GOT3 (cell line): ENCODE measurements at places on chromosomes 7 and 10.

- DNase-seq, result no peak
Measured at GRCh38 chr7:143934526-143935325, at the start of gene OR2F2. TSS of gene OR2F2 (plus strand) at chr7:143935233. CDS start at chr7:143935233, 0 bp downstream.

DNA sequence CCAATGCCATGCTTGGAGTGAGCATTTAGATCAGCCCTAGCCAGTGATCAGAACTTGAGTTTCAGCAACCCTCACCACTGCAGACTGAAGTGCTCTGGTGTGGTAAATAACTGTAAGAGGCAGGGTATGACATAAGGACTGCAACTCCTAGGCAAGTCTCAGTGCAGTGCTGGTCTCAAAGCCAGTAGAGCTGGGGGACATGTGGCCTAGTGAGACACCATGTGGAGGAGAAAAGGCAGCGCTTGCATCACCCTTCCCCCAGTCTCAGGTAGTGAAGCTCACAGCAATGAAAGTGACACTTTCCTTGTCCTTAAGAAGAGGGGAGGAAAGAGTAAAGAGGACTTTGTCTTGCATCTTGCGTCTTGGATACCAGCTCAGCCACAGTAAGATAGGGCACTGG lies 386.8 kb upstream of the POT1 start:
- no peak for DNase-seq

GRCh38 chr10:74786126-74786525 lies 40.3 kb upstream of the KAT6B start:
- no peak for DNase-seq

DNA sequence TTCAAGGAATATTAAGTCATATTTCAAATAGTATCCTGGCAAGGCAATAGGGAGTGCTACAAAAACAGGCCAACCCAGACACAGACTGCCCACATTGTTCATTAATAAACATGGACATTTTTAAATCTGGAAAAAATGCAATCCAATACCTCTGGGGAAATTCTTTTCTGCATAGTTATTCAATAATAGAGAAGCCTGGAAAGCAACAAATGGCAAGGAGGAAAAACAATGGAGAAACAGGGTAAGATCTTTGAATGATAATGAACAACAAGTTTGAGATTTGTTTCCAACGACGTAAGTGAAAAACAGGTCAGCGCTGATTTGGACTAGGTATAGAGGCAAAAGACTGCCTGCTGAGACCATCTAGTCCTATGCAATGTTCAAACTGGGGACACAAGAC lies 44.7 kb upstream of the ZNF800 start:
- DNase-seq, result no peak

GRCh38 chr10:110399106-110399964 lies 94.6 kb upstream of the SMNDC1 start:
- DNase-seq, result no peak

- DNase-seq, result no peak
Measured at GRCh38 chr7:41205600-41205999, 497.3 kb downstream of the INHBA start.

DNA sequence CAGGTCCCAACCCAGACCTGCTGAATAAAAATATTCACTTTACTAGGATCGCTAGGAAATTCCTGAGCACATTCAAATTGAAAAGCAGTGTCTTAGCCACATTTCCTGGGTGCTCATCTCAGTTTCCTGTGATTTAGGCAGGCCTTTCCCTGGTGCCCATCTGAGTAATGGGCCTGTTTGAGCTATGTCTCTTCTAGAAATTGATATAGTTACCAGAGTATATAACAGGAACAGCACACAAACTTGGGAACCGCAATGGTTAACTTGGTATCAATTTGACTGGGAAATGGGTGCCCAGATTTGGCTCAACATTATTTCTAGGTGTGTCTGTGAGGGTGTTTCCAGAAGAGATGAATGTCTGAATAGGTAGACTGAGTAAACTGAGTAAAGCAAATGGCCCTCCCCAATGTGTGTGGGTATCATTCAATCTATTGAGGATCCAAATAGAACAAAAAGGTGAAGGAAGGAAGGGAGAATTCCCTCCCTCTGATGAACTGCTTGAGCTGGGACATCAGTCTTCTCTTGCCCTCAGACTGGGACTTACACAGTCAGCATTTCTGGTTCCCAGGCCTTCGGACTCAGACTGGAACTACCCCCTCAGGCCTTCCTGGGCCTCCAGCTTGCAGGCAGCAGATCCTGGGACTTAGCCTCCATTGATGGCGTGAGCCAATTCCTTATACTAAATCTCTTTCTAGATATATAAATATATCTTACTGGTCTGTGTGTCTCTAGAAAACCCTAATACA lies 99.1 kb downstream of the CCDC71L start:
- DNase-seq, result no peak

GRCh38 chr10:1410469-1411395 lies 326.6 kb downstream of the ADARB2 start:
- DNase-seq, result no peak

DNA sequence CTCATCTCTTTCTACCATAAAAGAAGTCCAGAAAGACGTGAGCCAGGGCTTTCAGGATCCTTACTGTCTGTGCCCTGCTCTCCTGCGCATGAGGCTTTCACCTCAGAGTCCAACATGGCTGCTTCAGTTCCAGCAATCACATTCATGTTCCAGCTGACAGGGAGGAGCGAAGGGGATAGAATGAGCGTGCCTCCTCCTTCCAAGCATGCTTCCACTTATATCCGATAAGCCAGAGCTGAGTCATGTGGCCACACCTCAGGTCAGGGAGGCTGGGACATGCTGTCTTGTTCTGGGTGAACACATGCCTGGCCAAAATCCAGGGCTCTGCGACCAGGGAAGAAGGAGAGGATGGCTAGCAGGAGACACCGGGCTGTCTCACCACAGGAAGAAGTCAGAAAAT lies 248.2 kb downstream of the SKAP2 start:
- no peak for DNase-seq

DNA sequence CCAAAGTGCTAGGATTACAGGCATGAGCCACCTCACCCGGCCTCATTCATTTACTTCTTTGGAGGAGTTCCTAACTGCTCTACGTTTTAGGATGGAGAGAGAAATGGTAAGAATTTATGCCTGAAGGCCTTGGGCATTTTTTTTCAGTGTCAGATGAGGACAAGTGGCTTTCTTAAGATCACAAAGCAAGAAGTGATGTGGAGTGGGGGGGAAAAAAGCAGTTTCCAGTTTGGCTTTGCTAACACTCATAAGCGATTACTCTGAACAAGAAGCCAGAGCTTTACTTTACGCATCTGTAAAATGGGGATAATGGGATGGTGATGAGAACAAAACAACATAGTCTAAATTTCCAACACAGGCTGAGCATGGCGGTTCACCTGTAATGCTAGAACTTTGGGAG lies 2.6 kb upstream of the PPIA start:
- no peak for DNase-seq

DNA sequence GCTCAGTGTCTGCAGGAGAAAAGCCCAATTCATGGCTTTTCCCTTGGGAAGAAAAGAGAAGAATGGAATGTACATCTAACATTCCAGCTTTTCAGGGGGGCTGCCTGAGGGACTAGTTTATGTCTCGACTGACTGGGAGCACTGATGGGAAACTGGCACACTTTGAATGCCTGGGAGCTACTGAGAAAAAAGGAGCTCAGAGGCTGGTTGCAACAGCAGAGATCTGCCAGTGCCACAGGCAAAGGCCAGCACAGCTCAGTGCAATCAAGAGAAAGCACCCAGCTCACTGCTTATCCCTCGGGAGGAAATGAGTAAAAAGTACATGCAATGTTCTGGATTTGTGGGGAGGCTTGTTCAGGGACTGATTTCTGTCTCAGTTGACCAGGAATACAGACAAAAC lies 226.2 kb downstream of the COBL start:
- no peak for DNase-seq

GRCh38 chr10:99678921-99679320 lies 19.6 kb downstream of the ENTPD7 start:
- no peak for DNase-seq

DNA sequence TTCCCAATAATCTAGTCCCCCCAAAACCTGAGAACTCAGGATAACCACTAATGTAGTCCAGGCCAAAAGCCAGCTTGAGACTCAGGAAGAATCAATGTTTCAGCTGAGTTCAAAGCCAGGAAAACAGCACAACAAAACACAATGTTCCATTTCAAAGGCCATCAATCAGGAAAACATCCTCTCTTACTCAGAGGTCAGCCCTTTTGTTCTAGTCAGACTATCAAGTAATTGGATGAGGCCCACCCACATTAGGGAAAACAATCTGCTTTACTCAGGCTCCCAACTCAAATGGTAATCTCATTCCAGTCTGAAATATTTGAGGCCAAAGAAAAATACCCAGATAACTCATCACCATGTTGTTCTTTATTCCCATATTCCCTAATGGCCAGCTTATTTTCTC lies 152.2 kb downstream of the SDHAF3 start:
- no peak for DNase-seq

GRCh38 chr10:33815776-33816175 lies 481.3 kb upstream of the NRP1 start:
- DNase-seq, result no peak

DNA sequence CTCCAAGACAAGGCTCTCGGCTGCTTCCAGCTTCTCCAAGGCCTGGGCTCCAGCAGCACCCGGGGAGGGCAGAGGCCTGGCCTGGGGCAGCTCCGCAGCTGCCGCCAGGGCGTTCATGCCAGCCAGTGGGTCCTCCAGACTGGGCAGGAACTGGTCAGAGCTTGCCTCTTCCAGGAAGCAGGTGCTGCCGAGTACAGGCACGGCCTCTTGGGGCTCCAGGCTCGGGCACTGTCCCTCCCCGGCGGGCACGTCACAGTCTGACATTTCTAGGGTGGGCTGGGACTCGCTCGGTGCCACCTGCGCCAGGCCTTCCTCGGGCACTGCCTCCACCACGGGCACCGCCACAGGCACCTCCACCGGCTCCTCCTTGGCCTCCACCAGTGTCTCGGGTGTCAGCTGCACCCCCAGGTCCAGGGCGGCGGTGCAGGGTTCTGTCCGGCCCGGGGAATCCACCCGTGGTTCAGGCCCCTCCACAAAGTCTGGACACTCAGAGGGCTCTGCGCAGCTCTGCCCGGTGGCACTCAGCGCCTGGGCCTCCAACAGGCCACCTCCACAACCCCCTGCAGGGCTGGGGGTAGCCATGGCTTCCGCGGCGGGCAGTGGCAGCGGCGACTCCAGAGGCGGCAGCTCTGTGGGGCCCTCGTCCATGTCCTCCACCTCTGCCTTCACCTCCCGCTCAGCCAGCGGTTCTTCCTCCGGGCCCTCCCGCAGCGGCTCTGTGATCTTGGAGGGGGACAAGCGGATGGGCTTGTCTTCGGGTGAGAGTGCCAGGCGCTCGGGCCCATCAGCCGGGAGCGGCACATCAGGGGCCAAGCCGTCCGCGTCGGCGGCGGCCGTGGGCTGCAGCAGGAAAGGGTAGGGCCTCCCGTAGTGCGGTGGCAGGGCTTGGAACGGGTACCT lies 52.9 kb downstream of the TNRC18 start:
- no peak for DNase-seq

DNA sequence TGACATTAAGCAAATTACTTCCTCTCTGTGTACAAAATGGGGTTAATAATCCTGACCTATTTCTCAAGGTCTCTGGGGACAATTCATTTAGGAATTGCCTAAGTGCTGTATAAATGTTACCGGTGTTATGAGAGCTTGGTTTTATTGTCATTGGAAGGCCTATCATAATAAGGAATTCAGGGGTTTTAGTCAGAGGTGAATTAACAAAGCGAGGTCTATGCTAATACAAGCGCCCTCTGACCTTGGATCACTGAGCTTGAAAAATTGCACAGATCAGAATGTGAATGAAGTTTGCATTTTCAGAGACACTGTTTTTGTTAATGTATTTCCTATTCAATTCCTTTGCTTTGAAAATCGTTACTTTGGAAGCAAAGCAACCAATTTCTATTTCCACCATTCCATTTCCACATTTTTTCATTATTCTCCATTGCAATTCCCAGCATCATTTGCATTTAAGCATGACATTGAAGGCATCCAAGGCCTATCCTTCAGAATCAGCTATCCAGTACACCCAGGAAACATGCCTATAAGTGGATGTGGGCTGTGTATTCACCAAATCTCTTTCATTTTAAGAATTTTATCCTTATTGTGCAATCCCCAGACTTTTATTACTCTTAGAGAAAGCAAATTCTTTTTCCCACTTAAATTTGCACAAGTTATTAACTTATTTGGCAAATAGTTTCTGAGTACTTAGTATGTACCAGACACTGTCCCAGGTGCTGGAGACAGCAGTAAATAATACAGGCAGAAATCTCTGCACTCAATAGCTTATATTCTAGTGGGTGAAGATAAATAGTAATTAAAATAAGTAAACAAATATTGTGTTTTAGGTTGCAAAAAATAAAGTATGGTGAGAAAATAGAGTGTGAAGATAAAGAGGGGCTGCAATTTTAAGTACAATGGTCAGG lies 133.1 kb downstream of the NRCAM start:
- no peak for DNase-seq

- DNase-seq, result no peak
Measured at GRCh38 chr10:115355162-115355760, 262.1 kb downstream of the ATRNL1 start.

DNA sequence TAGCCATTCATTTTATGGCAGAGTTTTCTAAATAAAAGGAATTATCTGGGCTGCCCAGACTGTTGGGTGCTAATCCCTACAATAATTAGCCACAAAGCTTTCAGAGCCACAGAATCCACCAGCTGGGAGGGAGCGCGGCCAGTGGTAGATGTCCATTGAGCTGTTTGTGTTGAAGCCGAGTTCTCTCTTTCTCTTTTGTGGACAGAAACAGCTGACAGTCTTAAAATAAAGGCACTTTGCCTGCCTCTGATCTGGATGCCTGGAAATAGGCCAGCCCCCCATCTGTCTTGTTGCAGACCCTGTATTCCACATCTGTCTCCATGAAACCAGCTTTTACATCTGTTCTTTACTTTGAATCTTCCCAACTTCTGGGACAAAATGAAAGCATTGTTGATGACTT lies 66.1 kb downstream of the MTPN start:
- no peak for DNase-seq

- DNase-seq, result no peak
Measured at GRCh38 chr7:115693779-115694178, 336.8 kb downstream of the TFEC start.

- DNase-seq, result no peak
Measured at GRCh38 chr7:20241194-20241910, 24.2 kb upstream of the MACC1 start.

DNA sequence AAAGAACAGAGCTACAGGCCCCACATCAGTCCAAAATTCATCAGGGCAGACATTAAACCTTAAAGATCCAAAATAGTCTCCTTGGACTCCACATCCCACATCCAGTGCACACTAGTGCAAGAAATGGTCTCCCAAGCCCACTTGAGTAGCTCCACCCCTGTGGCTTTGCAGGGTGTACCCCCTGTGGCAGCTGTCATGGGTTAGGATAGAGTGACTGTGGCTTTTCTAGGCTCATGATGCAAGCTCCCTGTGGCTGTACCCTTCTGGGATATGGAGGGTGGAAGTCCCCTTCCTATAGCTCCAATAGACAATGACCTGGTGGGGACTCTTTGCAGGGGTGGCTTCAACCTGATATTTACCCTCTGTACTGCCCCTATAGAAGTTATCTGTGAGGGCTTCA lies 128.8 kb upstream of the DKK1 start:
- no peak for DNase-seq

GRCh38 chr7:22969010-22969431 lies 44.9 kb downstream of the HYCC1 start:
- DNase-seq, result no peak

GRCh38 chr7:120979765-120980499 lies 8.6 kb upstream of the CPED1 start:
- no peak for DNase-seq
